Effector memory CD4-positive, alpha-beta T cell (primary cell): ENCODE measurements at places on chromosomes 1 and 21.

DNA sequence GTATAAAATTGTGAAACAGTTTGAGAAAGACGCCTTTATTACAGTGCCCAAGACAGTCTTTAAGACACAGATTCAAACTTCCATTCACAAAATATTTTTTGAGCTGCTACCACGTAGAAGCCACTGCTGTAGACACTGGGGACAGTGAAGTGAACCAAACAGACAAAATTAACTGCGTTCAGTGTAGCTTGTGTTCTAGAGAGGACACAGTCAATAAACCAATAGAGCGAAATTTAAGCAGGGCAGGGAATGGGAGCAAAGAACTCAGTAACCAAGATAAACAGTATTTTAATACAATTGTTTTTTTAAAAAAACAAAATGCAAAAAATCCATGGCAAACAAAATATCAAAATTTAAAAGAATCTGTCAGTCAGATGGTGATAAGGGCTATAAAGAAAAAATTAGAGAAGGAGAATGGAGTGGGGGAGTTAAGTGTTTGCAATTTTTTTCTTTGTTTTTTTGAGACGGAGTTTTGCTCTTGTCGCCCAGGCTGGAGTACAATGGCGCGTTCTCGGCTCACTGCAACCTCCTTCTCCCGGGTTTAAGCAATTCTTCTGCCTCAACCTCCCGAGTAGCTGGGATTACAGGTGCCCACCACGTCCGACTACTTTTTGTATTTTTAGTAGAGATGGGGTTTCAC lies 719 bp upstream of the PARS2 start:
- no peak for DNase-seq

- no peak for DNase-seq
Measured at GRCh38 chr1:81967951-81968350, 167.2 kb downstream of the ADGRL2 start.

- no peak for DNase-seq
Measured at GRCh38 chr1:153679337-153680119, 1.0 kb downstream of the NPR1 start.

DNA sequence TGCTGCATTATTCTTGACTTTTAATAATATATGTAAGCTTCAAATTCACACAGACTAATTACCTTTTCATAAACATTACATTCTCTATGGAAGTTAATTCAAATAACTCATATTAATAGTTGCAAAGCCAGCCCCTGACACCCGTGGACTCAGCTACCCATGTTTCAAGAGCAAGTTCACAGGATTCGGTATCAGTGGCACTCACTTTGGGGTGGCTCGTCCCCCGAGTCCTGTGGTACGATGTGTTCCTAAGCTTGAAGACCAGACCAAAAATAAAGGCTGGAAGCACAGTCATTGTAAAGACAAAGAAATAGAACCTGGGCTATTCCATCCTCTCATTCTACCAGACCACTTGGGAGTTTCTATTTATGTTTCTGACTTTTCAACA lies 70.9 kb downstream of the ITPKB start:
- no peak for DNase-seq
